SJSA1 (cell line): ENCODE measurements at places on chromosomes 6 and 20. TPM values are rescaled to one million over a fixed set of nuclear protein-coding genes. Genes with fewer than 3 reads are reported as not detected.

DNA sequence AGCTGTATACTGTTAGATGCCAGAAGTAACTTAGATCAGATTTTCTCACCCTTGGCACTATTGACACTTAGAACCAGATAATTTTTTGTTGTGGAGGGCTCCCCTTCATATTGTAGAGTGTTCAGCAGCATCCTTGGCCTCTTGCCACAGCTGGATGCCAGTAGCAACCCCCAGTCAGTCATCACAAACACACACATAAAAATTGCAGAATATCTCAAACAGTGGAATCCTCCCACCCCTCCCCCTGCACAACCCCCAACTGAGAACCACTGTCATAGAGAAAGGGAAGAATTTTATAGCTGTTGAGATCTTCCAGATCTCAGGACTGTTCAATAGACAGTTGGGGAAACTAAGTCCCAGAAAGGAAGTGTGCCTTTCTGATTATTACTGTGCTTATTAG lies 81.2 kb upstream of the VSTM2L start:
- DNase-seq = no peak

DNA sequence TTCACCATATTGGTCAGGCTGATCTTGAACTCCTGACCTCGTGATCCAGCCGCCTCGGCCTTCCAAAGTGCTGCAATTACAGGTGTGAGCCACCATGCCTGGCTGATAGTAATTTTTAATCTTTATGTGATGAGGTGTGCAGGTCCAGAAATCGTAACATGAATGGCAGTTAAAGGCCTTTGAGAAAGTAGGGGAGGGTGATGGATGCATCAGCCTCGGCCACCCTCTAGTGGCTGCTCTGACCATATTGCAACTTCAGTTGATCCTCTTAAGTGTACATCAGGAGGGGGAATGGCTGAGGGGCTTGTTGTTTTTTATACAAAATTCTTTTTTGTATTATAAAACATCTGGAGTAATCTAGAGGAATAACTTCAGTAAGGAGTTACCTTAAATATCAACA lies 193.0 kb downstream of the ZFAND3 start:
- DNase-seq = peak; percentile 25

DNA sequence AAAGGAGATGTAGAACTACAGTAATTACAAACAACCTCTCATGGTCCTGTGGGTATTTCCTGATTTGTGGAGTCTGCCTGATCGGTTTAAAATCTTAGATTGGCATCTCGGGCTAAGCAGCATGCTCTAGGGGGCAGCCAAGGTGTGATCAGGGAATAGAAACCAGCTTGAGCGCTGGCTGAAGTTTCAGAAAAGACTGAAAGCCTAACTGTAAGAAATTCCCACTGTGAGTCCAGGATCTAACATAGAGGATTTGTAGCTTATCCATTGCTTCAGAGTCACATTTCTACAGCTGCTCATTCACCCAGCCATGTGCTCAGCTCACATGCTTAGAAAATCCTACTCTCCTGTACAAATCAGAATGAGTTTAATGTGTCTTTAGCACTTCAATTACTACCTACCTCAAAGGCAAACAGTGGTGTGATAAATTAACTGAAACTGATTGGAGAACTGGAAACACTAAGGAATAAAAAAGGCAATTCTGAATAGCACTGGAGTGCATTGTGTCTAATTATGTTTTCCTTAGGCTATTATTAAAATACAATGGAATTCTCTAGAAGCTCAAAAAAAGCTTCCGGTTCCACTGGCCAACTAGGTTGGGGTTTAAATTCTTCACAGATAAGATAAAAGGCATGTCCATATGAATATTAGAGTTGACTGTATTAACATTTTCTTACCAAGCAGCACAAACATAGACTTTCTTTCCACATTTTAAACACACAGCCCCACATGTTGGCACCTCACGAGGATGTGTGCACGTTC lies 73.8 kb upstream of the MPC1 start:
- DNase-seq = no peak

The PPP1R3G gene
- total RNA-seq = 0.19 and 0.32 TPM in 2 replicates

The C6orf163 gene
- 0.39 and 0.88 TPM in 2 replicates for total RNA-seq
